DMS79 treated with DMSO at 0.1 percent for 48 hours (cell line): ENCODE measurements at places on chromosomes 11 and 22.

DNA sequence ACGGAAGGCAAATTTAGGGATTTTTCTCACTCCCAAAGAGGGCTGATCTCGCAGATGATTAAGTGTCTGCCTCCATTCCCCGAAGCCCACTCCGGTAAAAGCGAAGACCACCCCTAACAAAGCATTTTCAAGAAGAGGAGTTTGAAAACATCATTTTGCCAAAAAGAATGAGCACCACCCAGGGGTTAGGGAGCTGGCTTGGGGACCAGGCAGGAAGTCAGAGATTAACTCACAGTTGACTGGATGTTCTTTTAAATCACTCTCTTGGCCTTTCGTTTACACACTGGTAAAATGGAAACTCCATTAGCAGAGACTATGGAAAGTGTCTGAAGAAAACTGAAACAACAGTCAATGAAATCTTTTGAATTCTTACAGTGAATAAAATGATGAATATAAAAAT, 7.9 kb upstream of the TRIM44 start:
- DNase-seq: no peak

- no peak for DNase-seq
Observed at GRCh38 chr11:26950260-26950719, 43.6 kb upstream of the FIBIN start.

DNA sequence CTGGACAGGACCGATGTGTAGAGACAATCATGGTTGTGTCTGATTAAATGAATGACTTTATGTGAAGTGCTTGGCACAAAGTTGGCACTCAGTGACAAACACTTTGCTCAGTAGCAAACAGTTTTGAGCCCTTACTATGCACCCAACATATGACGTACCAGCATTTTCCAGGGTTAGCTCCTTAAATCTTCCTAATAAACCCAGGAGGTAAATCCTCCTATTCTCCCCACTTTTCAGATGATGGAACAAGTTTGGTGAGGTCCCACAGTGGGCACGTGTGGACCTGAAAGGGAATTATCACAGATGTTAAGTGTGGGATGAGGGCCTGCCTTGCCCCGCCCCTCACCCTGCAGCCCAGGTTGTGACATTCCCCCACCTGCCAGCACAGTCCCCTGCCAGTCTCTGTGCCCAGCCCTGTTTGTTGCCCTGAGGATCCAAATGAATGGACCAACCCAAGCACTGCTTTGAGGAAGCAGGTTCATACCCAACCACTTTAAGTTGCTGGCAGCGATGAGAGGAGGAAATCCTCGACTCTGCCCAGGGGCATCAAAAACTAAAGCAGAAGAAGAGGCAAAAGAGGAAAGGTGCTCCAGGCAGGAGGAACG, 6.6 kb upstream of the CARD10 start:
- DNase-seq: no peak

- peak; percentile 86 for DNase-seq
Observed at GRCh38 chr11:125626288-125626950, 1.5 kb downstream of the CHEK1 start.
